PC-9 (cell line): ENCODE measurements at places on chromosomes 2 and 18. TPM values are rescaled to one million over a fixed set of nuclear protein-coding genes. Genes with fewer than 3 reads are reported as not detected.

Gene ANKRD62
- total RNA-seq = 0.20 TPM in 1 of 2 replicates, not detected in the other

Gene CNDP1
- not detected in 2 replicates for total RNA-seq

Gene PDK1
- 15.9 and 18.5 TPM in 2 replicates for total RNA-seq

Gene SUMO1
- 66.3 and 100 TPM in 2 replicates for total RNA-seq

Gene IKZF2
- 22.2 and 28.3 TPM in 2 replicates for total RNA-seq
